ENCODE measurements at places on chromosomes 16 and 17.

DNA sequence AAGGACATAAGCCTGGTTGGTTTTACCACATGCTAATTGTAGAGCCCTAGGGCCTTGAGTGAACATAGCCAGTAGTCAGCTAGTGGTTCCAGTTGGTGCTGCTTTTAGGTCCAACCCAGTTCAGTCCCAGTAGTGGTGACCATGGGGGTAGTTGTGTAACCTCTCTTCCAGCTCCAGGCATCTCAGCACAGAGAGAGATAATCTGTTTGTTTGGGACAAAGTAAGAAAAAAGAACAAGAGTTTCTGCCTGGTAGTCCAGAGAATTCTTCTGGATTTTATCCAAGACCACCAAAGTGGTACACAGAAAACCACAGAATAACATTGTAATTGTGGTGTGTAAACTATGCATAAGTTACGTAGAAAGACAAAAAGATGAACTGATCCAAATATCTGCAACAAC, 5.2 kb upstream of the CCL13 start:
- DNase-seq: no peak

GRCh38 chr17:82372249-82373071, 895 bp downstream of the UTS2R start:
- DNase-seq: no peak

DNA sequence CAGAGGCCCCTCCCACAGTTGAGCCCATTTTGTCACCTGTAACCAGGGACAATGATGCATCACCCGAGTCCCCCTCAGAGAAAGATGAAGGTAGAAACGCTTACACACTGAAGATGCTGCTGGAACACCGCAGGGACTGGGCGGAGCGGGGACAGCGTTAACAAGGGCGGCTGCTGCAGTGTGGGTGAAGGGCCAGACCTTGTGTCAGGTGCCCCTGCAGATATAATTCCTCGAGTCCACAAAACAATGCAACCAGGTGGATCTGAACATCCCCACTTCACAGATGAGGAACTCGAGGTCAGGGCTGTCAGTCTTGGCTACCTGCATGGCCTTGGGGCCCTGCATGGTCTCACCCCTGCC, 6.3 kb upstream of the MAPK7 start:
- DNase-seq: no peak

DNA sequence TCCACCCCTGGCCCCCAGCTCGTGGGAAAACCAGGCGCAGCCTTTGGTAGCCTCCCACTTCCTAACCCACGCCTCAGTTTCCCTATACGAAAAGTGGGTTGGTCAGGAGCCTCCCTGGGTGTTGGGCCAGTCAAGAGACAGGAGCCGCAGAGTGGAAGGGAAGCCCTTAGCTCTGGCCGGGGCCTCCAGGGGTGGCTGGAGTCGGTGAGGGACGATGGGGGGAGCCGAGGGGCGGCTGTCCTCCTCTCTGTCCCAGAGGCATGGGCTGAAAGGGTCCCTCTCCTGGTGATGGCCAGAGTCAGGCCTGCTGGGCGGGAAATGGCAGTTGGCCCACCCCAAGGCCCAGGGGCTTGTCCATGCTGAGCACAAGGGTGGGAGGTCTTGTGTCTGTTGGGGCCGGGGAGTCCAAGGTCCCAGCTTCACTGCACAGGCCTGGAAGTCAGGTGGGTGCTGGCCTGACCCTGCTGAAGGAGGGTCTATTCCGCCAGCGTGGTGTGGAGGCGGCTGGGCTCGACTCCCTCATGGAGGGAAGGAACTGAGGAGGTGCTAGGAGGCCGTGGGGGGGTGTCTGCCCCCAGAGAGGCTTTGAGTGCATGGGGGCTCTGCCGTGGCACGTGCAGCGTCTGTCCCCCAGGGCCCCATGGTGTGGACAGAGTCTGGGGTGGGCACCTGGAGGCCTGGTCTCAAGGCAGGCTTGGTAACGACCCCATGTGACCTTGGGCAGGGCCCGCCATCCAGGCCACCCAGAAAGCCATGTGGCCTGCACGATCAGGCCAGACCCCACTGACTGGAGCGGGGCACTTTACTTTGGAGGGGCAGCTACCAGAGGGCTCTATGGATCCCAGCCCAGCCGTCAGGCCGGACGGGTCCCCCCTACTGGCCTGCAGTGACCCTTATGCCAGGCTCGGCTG, 1.1 kb downstream of the SLC16A3 start:
- no peak for DNase-seq

- no peak for DNase-seq
Observed at GRCh38 chr17:73561111-73561510, 83.1 kb downstream of the SDK2 start.

- DNase-seq: no peak
Observed at GRCh38 chr16:85004587-85005205, 6.6 kb downstream of the ZDHHC7 start.

GRCh38 chr16:49833085-49833484, 22.8 kb downstream of the ZNF423 start:
- no peak for DNase-seq

DNA sequence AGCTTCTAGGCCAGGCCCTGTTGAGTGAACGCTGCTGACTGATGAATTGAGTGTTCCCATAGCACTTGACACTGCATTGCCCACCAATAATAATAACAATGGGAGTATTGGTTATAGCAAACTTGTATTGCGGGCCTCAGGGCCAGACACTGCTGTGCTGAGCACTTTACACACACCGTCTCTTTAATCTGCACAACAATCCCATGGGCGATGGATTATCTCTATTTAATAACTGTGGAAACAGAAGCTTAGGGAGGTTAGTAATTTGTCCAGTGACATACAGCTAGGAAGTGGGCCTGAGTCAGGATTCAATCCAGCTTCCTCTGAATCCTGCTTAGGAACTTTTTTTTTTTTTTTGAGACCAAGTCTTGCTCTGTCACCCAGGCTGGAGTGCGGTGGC, 11.2 kb downstream of the ARHGAP23 start:
- DNase-seq: no peak

- DNase-seq: no peak
Observed at GRCh38 chr17:78230252-78230962, 1.0 kb upstream of the TMEM235 start.

DNA sequence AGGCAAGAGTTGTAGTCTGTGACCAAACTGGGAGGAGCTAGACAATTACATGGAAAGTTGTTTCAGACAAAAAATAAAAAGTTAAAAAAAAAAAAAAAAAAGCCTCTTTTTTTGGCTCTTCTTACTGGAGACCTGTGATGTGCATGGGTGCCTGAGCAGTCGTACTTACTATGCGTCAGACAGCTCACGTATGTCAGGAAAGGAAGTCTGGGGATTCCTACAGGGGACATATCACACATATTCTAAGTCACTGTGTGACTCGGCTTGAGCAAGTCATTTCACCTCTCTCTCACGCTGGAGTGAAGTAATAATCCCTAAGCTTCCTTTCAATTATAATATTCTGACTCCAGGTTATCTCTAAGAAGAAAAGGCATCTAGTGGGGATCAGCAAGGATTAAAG, 6.0 kb downstream of the SLFN14 start:
- no peak for DNase-seq

DNA sequence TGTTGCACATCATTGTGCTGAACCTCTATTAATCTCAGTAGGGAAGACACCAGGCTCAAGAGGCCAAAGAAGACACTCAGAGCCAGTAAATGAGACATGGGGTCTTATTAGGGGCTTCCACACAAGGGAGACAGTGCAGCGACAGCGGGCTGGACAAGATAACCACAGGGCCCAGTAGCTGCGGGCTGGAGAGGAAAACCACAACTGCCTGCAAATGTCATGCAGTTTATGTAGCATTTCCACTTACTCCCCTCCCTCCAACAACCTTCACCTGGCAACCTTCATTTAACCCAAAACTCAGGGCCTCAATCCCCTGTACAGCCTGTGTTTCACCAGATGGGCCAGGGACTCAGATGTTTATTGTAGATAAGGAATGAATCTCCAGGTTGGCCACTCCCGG, 185.6 kb downstream of the UTP18 start:
- DNase-seq: no peak

- no peak for DNase-seq
Observed at GRCh38 chr17:3610523-3610922, 1.3 kb upstream of the TRPV1 start.

GRCh38 chr17:5509482-5509881, 23.1 kb downstream of the MIS12 start:
- no peak for DNase-seq

- no peak for DNase-seq
Observed at GRCh38 chr17:73453090-73453489, 141.3 kb upstream of the CDC42EP4 start.

DNA sequence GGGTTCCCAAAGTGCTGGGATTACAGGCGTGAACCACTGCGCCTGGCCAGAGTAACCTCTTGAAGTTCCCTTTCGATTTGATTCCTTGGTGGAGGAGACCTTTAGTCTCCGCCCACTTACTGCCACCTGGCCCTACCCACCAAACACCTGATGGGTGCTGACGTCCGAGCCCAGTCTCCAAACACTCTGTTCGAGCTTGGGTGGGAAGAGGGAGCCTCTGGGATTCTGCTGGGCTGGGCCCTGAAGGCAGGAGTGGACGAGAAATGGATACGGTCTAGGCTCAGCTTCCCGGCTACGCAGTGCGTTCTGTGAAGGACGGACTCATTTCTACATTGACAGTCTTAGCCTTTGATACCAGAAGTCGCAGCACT, 870 bp upstream of the ITGA3 start:
- no peak for DNase-seq

GRCh38 chr17:62178579-62178978, 113.5 kb upstream of the MED13 start:
- DNase-seq: no peak

GRCh38 chr17:27384261-27384701, 72.0 kb upstream of the KSR1 start:
- no peak for DNase-seq

GRCh38 chr17:17985555-17985954, 12.9 kb downstream of the DRC3 start:
- no peak for DNase-seq

GRCh38 chr17:64974750-64975317, 55.6 kb upstream of the LRRC37A3 start:
- no peak for DNase-seq

DNA sequence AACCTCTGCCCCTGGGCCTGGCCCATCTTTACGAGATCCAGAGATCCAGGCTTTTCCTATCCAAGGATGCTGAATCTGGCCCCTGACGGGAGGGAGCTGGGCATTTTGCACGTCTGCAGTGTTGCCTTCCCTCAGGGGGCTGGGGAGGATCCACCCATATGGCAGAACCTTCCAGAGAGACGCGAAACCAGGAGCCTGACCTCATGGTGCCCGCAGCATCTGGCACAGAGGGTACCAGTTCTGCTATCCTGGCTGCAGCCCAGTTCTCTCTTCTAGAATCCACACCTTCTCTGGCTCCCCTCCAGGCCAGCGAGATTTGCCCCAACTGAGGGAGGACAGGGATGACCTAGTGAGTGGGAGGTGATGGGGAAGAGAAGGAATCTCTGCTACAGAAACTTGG, 20.5 kb upstream of the ZNF652 start:
- no peak for DNase-seq

DNA sequence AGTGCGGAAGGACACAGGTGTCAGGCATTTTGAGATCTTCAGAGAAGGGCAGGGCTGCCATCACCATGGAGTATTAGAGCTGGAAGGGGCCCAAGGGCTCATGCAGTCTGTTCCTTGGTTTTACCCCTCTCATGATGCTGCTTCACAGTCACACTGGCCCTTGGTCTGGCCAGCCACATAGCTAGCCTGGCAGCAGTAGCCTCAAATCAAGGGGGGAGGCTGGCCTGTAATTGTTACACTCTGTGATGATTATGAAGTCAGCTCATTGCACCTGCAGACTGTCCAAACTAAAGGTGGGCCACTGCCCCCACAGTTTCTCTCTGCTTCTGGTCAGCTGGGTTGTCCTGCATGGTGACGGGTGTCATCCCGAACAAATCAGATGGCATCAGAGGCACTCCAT, at the start of gene FNDC8:
TSS of gene FNDC8 (plus strand) at position 301 of the 400 bp plus-strand sequence. CDS start at position 380, 79 bp downstream.
- no peak for DNase-seq

GRCh38 chr17:56918916-56919315, 5.1 kb upstream of the TRIM25 start:
- DNase-seq: no peak

- no peak for DNase-seq
Observed at GRCh38 chr17:57442401-57442823, 186.1 kb downstream of the MSI2 start.

- no peak for DNase-seq
Observed at GRCh38 chr16:30786936-30787612, at the start of gene ZNF629. TSS of gene ZNF629 (minus strand) at chr16:30787205. CDS start at chr16:30784482, 2,723 bp downstream.

DNA sequence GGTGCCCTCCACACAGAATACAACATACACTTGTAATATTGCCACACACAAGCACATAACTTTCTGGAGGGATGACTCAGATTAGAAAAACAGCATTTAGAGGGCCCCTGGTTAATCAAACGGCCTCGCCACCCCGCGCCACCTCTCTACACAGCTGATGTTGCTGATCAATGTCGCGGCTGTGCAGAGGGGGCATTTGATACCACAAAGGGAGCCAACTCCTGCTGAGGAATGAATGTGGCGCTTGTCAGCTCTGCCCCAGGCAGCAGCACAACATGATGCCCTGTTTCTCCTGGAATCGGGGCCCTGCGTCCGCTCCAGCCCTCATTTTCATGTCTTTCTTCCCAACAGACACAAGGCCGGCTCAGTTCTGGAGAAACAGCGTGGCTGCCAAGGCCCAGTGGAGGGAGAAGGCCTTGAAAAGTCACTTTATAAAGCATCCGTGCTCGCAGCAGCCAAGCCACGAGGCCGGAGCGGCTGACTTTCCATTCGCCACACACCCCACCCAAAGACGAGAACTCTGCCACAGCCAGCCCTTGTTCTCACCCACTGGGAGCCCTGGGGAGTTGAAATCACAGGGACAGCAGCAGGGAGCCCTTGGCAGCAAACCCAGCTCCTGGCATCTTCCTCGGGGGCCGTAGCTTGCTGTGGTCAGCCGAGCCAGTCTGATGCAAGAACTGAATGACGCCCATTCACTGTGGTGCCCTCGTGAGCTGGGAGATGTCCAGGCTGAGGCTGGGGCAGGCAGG, 65.6 kb downstream of the XYLT1 start:
- DNase-seq: no peak

DNA sequence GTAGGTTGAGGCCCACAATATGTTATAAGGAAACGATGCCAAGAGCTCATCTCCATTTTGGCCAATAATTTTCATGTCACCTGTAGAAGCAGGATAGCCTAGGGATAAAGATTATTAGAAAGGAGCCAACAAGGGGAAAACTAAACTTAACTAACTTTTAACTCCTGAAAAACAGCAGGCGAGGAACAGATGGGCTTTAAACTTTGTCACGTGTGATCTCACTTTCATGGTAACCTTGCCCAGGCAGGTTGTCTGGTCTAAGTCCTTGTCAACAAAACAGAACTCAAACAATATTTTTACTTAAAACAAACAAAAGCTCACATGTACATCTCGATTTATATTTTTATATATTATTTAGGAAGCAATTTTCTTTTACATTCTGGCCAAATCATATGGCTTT, 1672.0 kb downstream of the TP53TG3F start:
- DNase-seq: no peak

GRCh38 chr16:8908810-8909468, 26.8 kb downstream of the LITAFD start:
- DNase-seq: no peak
